Cerebellum (tissue), 4 donors: ENCODE measurements at places on chromosomes 2 and 18.

- no peak for DNase-seq
Observed at GRCh38 chr2:28359222-28360057, 33.2 kb upstream of the FOSL2 start.

DNA sequence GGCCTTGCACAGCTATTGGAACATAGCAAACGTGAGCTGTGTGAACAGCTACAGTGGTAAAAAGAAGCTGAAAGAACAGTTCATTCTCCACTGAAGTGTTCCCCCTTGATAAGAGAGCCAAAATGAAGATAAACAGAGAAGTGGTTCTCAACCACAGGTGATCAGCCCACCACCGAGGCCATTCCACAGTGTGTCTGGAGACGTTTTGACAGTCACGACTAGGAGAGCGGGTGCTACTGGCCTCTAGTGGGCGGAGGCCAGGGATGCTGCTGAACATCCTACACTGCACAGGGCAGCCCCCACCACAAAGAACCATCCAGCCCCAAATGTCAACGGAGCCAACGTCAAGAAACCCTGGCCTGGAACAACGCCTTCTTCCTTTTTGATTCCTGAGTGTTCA is 38.4 kb downstream of the ADCY3 start:
- DNase-seq = no peak

- no peak for DNase-seq
Observed at GRCh38 chr2:49335546-49335945, 181.2 kb upstream of the FSHR start.

GRCh38 chr2:55760125-55760524 is 66.5 kb upstream of the PNPT1 start:
- DNase-seq = no peak

- DNase-seq = no peak
Observed at GRCh38 chr2:159225025-159226016, 61.2 kb downstream of the WDSUB1 start.
